Endothelial cell of coronary artery (primary cell): ENCODE measurements at places on chromosomes 7 and 10. TPM values are rescaled to one million over a fixed set of nuclear protein-coding genes. Genes with fewer than 3 reads are reported as not detected.

ARHGEF5 gene
- total RNA-seq: 0.45 and 0.94 TPM in 2 replicates

FAM13C gene
- total RNA-seq: 0.54 and 0.66 TPM in 2 replicates

FAM25G gene
- total RNA-seq: not detected in 2 replicates

GLRX3 gene
- 77.7 and 87.0 TPM in 2 replicates for total RNA-seq

IQUB gene
- 0.36 and 0.38 TPM in 2 replicates for total RNA-seq
